Right renal cortex interstitium (tissue), 3 donors: ENCODE measurements at places on chromosomes 7 and 10.

DNA sequence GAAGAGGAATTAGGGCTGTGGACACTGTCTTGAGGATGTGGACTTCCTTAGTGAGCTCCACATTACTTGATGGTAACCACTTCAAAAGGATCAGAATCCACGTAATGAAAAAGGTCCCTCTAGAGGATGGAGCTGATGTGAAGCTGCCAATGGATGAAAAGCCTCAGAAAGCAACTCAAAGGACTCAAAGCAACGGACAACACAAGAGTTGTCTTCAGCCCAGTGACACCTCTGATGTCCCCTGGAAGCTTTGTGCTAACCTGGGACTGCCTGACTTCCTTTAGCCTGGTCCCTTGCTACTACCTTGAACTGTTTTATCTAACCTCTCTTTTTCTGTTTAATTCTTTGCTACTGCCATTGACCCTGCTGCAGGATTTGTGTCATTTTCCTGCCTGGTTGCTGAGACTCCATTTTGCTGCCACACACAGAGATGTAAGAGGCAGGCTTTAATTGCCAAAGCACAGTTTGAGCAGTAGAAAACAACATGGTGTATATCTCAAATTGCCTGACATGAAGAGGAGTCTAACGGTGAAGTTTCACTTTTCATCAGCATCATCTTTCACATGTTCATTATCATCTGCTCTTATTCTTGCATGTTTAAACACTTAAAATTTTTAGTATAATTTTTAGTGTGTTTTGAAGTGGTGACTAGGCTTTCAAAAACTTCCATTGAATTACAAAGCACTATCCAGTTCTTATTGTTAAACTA is 11.1 kb upstream of the SGCE start:
- no peak for DNase-seq

GRCh38 chr7:93165447-93165846 is 17.3 kb upstream of the SAMD9L start:
- no peak for DNase-seq

DNA sequence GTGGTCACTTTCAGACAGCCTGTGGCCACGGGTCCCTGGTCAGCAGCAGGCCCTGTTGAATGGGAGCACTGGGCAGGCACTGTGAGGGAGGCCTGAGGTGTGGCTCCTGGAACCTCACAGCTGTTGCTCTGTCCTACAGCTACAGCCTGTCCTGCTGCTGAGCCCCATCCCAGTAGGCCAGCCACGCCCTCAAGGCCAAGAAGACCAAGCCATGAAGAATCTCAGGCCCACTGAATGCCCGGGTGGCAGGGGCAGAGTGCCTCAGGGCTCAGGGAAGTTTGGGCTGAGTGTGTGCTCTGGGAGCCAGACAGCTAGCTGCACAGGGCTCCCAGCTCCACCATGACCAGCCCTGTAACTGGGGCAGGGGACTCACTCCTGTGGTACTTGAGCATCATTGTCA is 363.5 kb upstream of the NUPR2 start:
- no peak for DNase-seq

GRCh38 chr7:55481155-55481554 is 91.1 kb downstream of the VOPP1 start:
- no peak for DNase-seq

- no peak for DNase-seq
Observed at GRCh38 chr7:33604056-33604455, 301.3 kb upstream of the BMPER start.

DNA sequence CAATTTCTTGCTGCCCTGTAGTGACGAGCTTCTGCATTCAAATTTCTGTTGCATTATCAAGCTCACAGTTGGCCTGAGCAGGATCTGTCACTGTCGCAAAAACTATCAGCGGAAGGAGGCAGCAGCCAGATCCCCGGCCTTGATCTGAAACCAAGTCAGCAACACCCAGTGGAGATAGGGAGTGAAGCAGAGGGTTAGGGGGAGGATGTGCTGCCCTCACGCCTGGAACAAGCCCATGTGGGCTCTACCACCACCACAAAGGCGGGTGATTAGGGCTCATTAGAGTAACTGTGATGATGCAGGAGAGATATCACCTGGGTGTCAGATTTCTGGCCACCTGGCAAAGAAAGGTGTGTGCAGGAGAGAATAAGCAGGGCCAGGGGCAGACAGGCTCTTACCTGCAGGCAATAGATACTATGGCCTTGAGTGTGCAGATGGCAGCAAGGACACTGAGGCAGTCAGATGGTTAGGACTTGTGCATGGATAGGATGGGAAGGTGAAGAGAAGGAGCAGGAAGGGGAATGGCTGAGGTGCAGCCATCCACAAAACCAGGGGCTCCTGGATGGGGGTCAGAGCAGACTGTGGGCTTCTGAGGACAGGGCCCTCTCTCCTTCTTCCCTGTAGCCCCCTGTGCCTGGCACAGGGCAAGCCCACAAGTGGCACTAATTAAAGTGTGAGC is 417.3 kb downstream of the RPS24 start:
- no peak for DNase-seq
